ENCODE measurements at places on chromosomes 13 and 19. TPM values are rescaled to one million over a fixed set of nuclear protein-coding genes. Genes with fewer than 3 reads are reported as not detected.

Gene VN1R4
- total RNA-seq = not detected

Gene KLF1
- under 0.01 TPM for total RNA-seq

Gene VSIG10L
- 1.6 TPM for total RNA-seq

Gene ODAD3
- 0.07 TPM for total RNA-seq

Gene SLC1A6
- total RNA-seq = not detected

Gene ERICH6B
- not detected for total RNA-seq

Gene FCER2
- total RNA-seq = not detected

Gene BRCA2
- 2.7 TPM for total RNA-seq

Gene PRODH2
- not detected for total RNA-seq

Gene NLRP8
- not detected for total RNA-seq

Gene SIGLEC10
- not detected for total RNA-seq

Gene ZNF98
- total RNA-seq = 0.07 TPM

Gene PSPN
- 2.4 TPM for total RNA-seq

Gene PSG3
- total RNA-seq = not detected

Gene TBXA2R
- total RNA-seq = 0.21 TPM

Gene APOC4
- total RNA-seq = not detected

Gene ZNF154
- total RNA-seq = 4.7 TPM

Gene ATXN8OS
- not detected for total RNA-seq
